ENCODE measurements at places on chromosomes 16 and 17. TPM values are rescaled to one million over a fixed set of nuclear protein-coding genes. Genes with fewer than 3 reads are reported as not detected.

Gene WNT3
- polyA plus RNA-seq: 0.63 TPM

Gene RNF167
- polyA plus RNA-seq: 129 TPM

Gene CLEC3A
- polyA plus RNA-seq: not detected

Gene MPP2
- polyA plus RNA-seq: 0.51 TPM

Gene CCDC144A
- 0.22 TPM for polyA plus RNA-seq

Gene LGALS9B
- 0.38 TPM for polyA plus RNA-seq

Measured in spleen (tissue), 13 donors.